GM18507 (cell line): ENCODE measurements at places on chromosomes 11 and 22.
A peak's percentile ranks its signal among the peaks of the same experiment; 100 is the strongest.

- no peak for DNase-seq
Measured at GRCh38 chr11:3903207-3903896, 47.9 kb downstream of the STIM1 start.

DNA sequence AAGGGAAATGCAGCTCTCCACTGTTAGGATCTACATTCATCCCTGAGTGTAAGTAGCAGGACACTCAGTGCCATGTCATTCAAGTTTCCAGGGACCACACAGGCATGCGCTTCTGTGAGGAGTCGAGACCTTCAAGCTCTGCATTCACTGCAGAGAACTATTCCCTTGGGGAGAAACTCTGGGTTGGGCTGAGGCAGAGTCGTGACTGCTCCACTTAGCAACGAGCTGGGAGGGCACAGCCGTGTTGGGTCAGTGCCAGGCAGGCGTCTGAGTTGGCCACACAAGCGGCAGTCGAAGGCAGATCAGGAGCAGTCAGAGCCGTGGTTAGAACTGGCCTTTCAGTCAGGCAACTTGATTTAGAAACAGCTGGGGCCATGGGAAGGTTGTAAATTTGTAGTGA, 14.7 kb downstream of the MPEG1 start:
- DNase-seq, result no peak

DNA sequence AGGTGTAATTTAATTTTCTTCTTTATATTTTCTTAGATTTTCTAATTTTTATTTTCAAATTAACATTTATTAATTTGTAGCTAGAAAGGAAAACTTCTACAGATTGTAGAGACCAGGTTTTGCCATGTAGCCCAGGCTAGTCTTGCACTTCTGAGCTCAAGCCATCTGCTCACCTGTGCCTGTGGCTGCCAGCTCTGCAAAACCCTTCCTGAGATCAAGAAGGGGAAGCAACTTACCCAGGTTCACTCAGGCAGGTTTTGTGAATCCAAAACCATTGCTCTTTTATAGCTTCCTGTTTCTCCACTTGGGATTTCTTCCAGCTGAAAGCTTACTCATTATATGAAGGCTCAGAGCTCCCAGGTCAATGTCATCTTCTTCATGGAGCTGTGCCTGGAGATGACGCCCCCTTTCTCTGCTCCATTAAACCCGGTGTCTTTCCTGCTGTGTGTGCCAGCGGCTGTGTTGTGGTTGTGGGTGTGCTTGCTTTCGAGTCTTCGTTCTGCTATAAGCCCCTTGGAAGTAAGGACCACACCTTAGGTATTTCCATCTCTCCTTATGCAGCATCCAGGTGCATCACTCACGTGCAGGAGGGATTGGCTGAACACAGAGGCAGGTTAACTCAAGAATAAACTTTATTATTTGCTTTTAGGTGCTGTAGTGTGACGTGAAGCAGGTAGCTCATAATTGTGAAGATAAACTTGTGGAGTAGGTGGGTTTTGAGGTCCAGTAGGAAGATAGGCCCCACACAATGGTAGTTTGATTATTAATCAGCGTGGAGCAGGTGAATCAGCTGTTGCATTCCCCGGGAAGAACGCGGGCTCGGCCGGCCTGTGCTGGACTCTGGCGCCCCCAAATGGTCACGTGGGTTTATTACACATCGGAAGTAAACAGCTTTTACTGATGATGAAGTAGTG, 42.2 kb upstream of the INCENP start:
- peak; percentile 39 for DNase-seq

- DNase-seq, result no peak
Measured at GRCh38 chr11:35735903-35736302, 73.3 kb downstream of the TRIM44 start.

- DNase-seq, result no peak
Measured at GRCh38 chr11:75896843-75897419, 81.9 kb downstream of the UVRAG start.

- DNase-seq, result no peak
Measured at GRCh38 chr11:131823772-131824171, 453.4 kb downstream of the NTM start.

DNA sequence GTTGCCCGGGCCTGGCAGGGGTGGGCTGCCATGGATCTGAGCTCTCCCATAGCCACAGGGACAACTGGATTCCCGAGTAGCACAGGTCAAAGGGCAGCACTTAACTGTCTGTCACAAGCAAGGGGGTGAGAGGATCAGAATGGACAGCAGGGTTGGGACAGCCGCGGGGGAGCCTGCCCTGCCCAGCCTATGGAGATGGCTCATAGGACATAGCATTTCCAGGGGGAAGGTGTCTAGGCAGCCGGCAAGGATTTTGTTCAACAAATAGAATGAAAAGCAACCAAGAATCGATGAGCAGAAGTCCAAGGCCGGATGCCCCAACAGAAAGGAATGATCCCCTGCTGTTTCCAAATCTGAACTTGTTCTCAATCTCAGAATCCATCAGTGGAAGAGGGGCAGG, 92.9 kb downstream of the RPS6KA4 start:
- no peak for DNase-seq

DNA sequence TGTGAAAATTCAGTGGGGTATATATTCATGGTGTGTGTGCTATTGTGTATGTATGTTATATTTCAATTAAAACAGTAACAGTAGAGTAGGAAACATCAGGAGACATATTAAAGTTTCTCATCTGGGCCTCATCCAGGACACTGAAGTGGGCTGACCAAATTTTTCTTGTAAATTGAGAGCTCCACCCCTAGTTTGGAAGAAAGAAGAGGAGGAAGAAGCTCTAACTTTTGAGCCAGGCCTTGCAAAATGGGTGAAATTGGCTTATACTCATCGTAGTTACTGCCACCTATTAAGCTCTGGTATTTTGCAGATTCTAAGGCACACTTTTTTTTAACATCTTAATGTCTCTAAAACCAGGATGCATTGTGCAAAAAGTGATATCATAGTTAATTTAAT, 33.7 kb downstream of the TSPAN18 start:
- no peak for DNase-seq

- no peak for DNase-seq
Measured at GRCh38 chr22:49935561-49935960, 17.1 kb downstream of the CRELD2 start.

GRCh38 chr11:3134651-3135480, 30.2 kb downstream of the OSBPL5 start:
- DNase-seq, result no peak

DNA sequence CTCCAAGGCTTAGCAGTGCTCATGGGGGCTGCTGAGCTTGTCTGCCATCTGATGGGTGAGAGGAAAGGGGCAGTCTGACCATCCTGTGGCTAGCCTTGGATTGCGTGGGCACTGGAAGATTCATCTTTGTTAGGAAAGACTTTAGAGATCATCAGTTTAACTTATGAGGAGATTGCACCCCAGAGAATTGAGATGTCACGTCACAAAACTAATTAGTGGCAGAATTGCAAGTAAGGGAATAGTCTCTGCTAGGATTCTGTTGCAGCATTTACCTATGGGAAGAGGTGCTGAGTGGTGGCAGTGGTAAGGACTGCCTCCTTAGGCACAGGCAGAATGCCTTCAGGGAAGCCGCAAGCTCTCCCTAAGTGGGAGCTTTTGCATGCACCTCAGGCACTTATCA, 42.8 kb upstream of the HSPA8 start:
- DNase-seq, result no peak

GRCh38 chr22:40399621-40400020, 29.2 kb downstream of the SGSM3 start:
- no peak for DNase-seq

GRCh38 chr22:41425660-41426365, 20.8 kb downstream of the TOB2 start:
- no peak for DNase-seq

DNA sequence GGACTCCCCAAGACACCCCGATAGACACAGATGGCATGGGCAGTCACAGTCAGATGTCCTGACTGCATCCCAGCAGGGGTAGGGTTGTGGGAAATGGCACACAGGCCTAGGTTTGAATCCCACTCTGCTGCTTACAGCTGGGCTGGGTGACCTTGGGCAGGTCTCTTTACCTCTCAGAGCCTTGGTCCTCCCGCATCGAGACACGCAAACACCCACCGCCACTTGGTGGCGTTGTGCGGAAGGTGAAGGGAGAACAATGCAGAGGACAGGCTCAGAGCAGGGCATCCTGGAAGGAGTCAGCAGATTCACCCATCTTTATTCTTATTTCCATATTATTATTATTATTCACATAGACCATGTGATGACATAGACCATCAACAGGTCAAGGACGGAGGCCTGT, 140.5 kb downstream of the MIAT start:
- DNase-seq, result no peak

DNA sequence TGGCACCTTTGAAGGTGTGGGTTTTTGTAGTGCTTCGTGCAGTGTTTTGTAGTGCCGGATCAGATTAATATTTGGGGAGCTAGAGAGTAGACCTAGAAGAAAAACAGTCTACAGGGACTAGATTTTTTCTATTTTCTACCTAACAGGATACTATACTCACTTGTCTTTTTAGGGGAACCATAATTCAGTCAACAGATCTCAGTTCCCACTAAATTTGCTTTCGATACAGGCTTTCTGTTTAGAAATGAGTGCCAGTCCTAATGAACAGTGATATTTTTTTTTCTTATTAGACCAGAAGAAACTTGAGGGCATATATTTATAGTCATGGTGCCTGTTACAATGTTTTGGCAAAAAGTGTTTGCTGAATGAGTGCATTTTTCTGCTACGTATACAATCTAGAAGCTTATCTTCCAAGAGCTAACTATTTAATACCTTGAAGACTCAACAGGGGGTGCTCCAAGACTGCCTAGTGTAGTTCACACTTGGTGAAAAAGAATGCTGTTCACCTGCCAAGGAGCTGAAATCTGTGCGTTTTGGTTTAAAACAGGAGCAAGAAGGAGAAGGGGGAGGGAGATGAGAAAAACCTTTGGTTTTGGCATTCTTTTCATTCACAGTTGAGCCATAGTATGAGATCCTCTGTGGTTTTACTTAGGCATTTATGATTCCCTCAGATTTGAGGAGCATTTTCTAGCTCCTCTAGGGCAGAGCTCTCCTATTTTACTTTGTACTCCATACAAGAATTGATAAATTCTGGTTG, 44.9 kb upstream of the VSTM5 start:
- no peak for DNase-seq

DNA sequence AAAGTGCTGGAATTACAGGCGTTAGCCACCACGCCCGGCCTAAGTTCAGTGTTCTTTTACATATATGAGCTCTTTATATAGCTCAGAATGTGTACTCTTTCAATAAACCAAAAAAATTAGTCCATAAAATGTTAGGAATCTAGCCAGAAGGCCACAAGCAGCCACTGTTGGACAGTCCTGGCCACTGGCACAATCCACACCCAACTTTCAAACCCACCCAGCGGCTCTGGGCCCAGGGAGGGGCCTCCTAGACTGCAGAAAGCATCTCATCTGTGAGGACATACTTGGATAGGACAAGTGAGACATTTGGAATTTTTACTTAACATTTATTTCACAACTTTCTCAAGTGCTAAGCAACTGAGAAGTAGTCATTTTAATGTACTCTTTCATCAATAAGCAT, 6.4 kb downstream of the PACSIN2 start:
- no peak for DNase-seq
